ENCODE measurements at places on chromosomes 16 and 17.

DNA sequence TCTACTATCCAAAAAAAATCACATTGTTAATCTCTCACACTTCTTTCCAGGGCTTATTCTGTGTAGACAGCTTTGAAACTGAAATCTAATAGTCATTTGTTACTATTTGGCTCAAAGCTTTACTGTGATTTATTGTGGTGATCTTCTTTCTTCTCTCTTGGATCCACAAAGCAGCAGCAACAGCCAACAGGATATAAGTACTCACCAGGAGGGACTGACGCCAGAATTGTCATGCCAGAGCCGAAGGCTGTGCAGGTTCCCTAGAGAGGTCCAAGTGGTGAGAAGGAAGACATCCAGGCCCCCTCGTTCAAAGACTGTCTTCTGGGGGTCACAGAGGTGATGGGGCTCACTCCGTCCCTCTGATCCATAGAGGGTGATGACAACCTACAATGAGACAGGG lies 33.3 kb downstream of the PKD1L3 start:
- DNase-seq: no peak

GRCh38 chr16:19522397-19522732 lies 467 bp upstream of the GDE1 start:
- DNase-seq: no peak

GRCh38 chr16:57935904-57936303 lies 35.0 kb downstream of the CNGB1 start:
- DNase-seq: no peak

DNA sequence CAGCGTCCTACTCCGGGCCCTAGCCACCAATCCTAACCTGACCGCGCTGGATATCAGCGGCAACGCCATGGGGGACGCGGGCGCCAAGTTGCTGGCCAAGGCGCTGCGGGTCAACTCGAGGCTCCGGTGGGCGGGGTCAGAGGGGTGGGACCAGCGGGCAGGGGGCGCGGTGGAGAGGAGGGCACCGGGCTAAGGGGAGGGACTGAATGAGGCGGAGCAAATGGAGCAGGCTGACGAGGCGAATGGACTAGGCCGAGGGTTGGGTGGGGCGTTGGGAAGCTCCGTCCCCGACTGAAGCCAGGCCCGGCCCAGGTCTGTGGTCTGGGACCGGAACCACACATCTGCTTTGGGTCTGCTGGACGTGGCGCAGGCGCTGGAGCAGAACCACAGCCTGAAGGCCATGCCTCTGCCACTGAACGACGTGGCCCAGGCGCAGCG lies 4.6 kb downstream of the CARMIL2 start:
- DNase-seq: no peak

GRCh38 chr16:28155293-28155692 lies 56.5 kb downstream of the XPO6 start:
- no peak for DNase-seq

GRCh38 chr16:58733248-58733670 lies 857 bp downstream of the GOT2 start:
- DNase-seq: no peak

GRCh38 chr16:29007730-29008593 lies 23.1 kb downstream of the LAT start:
- DNase-seq: peak; percentile 69

DNA sequence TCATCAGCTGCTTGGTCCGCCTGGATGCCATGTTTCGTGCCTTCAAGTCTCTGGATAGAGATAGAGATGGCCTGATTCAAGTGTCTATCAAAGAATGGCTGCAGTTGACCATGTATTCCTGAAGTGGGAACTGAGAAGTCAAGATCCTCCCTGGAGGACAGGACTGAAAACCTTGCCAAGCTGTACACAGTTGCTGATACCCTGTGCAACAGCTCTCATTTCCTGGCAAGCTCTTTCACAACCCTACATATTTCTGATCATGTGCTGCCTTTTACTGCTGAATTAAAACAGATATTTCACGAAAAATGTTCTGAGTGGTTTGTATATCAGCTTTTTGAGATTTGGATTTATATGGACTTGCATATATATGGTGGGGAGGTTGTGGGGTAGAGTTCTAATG lies 898 bp downstream of the CAPNS2 start:
- no peak for DNase-seq

- DNase-seq: no peak
Observed at GRCh38 chr17:13540546-13540945, 61.2 kb downstream of the HS3ST3A1 start.

- no peak for DNase-seq
Observed at GRCh38 chr16:35559911-35560636, 2100.7 kb downstream of the TP53TG3F start.

- DNase-seq: no peak
Observed at GRCh38 chr16:65843941-65844340, 522.5 kb upstream of the CDH5 start.

- DNase-seq: peak; percentile 60
Observed at GRCh38 chr17:58156839-58157803, 8.9 kb downstream of the OR4D1 start.

DNA sequence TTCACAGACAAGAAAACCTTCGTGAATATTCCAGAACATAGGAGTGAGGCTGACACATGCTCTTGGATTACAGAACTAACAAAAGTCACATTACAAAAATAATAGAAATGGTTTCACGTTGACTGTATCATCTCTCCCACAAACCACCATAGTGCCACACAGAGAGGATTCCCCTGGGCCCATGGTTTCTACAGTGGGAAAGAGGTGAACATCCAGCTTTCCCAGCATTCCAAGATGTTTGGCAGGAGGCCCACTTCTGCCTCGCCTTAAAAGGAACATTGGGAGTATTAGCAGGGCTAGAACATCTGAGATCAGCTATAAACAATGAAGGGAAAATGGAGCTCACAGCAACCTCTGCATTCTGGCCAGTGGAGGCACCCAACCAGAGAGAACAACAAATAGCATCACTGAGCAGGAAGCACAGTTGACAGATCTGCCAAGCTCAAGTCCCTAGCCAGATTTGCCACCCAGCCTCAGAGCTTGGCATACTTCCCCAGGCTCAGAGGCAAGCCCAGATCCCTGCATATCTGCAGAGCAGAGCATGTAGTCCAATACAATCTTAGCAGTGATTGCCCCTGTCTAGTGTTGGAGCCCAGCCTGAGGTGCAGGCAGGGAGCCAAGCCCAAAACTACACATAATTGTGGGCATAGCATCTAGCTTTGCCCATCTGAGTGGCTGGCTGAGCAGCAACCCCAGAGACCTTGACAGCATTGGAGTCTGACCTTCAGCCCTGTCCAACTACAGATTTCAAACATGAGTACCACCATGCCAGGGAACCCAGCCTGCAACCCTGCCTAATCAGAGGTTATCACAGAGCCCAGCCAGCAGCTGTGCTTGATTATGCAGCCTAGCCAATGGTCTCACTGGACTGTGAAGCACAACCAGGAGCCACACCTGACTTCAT lies 260.4 kb downstream of the CEP112 start:
- DNase-seq: no peak

DNA sequence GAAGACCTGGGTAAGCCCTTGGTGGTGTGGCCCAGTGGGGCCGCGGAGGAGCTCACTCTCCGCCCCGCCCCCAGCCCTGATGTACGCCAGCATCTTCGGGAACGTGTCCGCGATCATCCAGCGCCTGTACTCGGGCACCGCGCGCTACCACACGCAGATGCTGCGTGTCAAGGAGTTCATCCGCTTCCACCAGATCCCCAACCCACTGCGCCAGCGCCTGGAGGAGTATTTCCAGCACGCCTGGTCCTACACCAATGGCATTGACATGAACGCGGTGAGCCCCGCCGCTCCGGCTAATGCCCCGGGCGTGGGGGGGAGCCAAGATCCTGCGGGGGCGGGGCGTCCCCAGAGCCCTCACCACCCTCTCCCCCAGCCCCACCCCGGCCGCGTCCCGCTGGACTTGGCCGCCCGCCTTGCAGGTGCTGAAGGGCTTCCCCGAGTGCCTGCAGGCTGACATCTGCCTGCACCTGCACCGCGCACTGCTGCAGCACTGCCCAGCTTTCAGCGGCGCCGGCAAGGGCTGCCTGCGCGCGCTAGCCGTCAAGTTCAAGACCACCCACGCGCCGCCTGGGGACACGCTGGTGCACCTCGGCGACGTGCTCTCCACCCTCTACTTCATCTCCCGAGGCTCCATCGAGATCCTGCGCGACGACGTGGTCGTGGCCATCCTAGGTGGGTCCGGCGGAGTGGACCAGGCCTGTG lies 12.1 kb upstream of the DCAF7 start:
- peak; percentile 15 for DNase-seq

DNA sequence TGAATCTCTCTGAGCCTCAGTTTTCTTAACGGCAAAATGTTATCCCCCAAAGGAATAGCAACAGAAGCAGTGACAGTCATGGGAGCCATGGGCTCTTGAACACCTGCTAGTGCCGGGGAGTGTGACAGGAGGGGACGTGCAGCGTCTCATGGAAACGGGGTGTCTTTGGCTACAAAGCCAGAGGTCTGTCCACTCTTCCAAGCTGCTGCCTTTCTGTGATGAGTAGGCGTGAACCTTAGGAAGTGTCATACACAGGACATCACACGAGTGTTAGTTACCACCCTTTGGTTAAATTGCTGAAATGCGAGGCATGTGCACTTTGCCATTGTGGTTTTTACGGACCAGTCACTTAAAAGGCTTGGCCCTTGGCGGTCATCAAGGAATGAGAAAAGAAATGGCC lies 93.4 kb downstream of the IRF8 start:
- no peak for DNase-seq

DNA sequence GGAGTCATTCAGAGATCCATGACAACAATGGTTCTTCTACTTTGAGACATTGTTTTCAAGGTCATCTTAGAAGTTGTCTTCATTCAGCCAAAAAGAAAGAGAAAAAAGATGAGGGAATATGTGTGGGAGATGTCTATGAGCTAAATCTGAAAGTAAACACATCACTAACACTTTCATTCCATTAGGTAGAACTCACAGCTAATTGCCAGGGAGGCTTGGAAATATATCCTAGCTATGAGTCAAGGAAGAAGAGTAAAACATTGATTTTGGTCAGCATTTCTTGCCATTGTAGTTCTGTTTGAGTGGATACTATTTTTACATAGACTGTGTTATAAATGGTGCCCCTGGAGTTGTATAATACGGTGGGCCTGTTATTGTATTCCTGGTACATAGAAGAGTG lies 316.4 kb upstream of the MYOCD start:
- DNase-seq: no peak

DNA sequence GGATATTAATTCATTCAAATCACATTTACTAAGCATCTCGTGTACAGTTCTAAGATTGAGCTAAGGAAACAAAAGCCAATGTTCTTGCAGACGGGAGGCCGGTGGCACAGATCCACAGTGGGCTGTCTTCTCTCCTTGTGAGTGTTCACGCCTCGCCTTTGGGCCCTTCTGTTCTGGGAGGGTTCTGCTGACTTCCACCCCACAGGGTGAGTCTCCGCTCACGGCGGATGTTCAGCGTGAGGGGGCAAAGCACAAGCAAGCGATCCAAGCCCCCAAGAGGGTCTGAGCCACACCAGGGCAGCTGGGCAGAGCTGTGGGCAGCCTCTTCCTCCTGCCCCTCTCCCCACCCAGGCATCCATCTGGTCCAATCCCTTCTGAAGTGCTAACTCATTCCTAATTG lies 84.3 kb upstream of the DOC2B start:
- no peak for DNase-seq

DNA sequence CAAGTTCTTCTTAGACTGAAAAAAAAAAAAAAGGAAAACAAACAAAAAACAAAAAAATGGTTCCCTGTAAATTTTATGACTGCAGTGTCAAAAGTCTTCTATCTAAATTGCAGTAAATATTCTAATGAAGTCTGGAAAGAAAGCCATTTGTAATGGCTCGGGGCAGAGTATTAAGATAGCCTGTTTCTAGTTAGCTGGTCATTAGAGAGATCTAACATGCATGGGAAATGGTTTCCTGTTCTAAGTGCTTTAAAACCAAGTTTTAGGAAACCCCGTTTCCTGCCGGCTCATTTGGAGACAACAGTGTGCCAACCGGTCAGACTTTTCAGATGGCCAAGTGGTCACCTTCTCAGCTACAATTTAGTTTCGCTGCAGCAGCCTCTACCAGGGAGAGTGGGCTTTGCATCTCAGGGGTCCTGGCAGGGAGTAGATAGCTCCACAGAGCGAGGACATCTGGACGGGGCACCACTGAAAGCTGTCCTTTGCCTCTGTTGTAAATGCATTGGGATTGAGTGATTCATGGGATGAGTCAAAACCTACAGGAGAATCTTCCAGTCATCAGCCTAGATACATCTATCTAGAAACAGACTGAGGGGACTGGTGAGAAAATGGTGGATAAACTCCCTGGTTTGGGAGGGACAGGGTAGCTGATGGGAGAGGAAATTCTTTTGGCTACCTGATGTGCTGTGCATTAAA lies 473.2 kb upstream of the SALL1 start:
- no peak for DNase-seq

DNA sequence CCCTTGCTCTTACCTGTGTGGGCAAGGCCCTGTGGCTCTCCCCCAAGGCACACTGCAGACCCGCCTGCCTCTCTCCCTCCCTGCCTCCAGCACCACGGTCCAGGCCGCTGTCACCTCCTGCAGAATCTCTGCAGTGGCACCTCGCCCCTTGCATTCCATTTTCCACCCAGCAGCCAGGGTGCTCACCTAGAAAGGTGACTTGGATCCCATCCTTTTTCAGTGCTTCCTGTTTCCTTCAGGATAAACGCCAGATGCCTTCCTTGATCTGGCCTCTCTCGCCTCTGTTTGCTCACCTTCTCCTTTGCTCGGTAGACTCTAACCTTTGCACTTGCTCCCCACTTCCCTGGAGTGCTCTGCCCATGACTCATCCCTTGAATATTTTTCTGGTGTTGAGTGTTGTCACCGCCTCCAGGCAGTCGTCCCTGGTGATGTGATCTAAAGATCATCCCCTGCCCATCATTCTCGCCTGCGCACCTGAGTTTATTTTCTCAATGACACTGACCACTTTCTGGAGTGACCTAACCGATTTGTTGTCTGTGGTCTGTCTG lies 79.2 kb upstream of the LGALS9 start:
- no peak for DNase-seq

DNA sequence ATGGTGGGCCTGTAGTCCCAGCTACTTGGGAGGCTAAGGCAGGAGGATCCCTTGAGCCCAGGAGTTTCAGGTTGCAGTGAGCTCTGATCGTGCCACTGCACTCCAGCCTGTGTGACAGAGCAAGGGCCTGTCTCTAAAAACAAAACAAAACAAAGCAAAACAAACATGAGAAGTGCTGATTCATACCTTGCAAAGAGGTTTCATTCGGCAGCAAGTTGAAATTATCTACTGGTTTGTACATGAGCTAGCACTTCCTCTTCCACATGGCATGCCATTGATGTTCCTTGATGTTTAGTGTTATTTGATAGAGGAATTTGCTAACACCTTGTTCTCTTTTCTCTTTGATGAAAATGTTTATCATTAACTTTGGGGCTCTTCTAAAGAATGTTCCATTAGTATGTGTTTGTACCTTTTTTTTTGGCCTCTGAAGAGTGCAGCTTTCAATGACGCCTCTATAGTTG lies 50.6 kb downstream of the SPECC1 start:
- no peak for DNase-seq

DNA sequence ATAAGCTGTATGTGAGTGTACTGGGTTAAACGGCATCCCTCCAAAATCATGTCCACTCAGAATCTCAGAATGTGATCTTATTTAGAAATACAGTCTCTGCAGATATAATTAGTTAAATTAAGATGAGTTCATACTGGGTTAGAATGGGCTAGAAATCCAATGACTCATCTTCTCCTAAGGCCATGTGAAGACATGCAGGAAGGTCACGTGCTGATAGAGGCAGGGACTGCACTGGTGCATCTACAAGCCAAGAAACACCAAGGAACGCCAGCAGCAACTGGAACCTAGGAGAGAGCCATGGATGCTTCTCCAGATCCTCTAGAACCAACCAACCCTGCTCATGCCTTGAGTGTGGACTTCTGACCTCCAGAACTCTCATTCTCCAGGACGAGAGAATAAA lies 241.0 kb downstream of the XYLT1 start:
- no peak for DNase-seq

GRCh38 chr16:8861563-8862308 lies 7.1 kb downstream of the CARHSP1 start:
- no peak for DNase-seq
